ENCODE measurements at places on chromosomes 11 and 22. TPM values are rescaled to one million over a fixed set of nuclear protein-coding genes. Genes with fewer than 3 reads are reported as not detected.

TSGA10IP gene
- not detected for total RNA-seq

TESMIN gene
- total RNA-seq: 6.4 TPM

SLC22A12 gene
- total RNA-seq: not detected

- DNase-seq: no peak
Observed at GRCh38 chr11:11456866-11457265, 103.8 kb upstream of the CSNK2A3 start.

GRCh38 chr11:72829178-72829577, 15.0 kb downstream of the ATG16L2 start:
- no peak for DNase-seq
